H7 (cell line): ENCODE measurements at places on chromosomes 12 and 14. TPM values are rescaled to one million over a fixed set of nuclear protein-coding genes. Genes with fewer than 3 reads are reported as not detected.

GRCh38 chr12:57868851-57869268 is 22.3 kb upstream of the CTDSP2 start:
- DNase-seq = peak; percentile 73

GRCh38 chr14:102998393-102998792 is 59.0 kb downstream of the CDC42BPB start:
- no peak for DNase-seq

- no peak for DNase-seq
Measured at GRCh38 chr12:93438266-93439050, 3.3 kb downstream of the UBE2N start.

- DNase-seq = no peak
Measured at GRCh38 chr14:88612981-88613380, 50.1 kb downstream of the ZC3H14 start.

DNA sequence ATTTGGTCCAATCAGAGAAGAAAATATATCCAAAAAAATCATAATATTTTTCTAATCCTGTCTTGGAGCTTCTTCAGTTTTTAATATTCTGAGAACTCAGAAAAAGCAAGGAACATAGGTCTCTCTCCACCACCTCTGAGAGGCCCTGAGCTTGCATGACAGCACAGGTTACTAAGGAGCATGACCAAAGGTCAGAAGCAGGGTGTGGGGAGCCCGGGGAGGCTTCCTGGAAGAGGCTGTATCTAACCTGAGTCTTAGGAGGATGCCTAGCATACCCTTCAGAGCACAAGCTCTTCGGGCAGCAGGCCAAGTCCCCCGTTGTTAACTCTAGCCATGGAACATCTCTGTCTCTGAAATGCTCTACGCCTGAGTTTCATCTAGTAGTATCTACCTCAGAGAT is 15.7 kb upstream of the STON2 start:
- no peak for DNase-seq

- no peak for DNase-seq
Measured at GRCh38 chr14:51726166-51726899, 74.6 kb downstream of the FRMD6 start.

GRCh38 chr14:27730204-27730603 is 1036.4 kb upstream of the FOXG1 start:
- DNase-seq = no peak

DNA sequence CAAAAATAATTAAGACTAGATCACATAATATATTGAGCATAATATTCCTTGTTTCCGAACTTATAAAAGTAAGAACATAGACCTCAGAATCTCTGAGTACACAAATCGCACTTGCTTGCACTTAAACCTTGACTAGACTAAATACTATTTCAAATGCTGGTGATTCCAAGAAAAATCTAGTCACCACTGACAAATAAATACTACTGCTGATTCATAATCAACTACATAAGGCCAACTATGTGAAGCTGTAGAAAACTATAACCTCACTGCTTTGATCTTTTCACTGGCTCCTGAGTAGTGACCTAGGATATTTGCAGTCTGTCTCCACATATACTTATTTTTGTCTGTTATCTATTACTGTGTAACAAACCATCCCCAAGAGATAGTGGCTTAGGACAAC is 245.4 kb downstream of the DIO2 start:
- no peak for DNase-seq

DNA sequence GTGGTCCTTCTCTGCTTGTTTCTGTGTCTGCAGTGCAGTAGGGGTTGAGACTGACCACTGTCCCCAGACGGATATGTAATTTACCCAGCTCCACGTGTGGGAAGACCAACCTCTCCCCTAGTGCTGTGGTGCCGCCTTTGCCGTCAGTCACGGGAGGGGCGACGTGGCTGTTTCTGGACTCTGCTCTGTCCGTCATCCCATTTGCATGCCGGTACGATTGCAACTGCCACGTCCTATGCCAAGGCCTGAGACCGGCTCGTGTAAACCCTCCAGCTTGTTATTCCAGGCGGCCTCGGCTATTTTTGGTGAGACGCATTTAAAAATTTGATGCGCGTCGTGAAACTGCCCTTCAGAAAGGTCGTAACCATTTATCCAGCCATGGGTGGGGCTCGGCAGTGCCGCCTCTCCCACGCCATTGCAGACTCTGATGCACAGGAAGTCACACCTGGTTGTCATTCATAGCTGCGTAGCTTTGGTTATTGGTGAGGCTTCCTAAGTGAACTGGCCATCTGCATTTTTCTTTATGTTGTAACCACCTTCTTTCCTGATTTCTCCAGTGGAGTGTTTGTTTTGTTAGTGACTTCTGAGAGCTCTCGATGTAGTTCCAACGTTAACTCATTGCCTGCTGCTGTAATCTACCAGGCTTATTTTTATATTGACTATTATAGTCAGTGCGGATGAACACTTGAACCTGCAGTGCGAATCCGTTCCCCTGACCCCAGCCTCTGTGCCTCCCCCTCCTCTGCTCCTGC is 75.1 kb downstream of the ADGRD1 start:
- DNase-seq = no peak

DNA sequence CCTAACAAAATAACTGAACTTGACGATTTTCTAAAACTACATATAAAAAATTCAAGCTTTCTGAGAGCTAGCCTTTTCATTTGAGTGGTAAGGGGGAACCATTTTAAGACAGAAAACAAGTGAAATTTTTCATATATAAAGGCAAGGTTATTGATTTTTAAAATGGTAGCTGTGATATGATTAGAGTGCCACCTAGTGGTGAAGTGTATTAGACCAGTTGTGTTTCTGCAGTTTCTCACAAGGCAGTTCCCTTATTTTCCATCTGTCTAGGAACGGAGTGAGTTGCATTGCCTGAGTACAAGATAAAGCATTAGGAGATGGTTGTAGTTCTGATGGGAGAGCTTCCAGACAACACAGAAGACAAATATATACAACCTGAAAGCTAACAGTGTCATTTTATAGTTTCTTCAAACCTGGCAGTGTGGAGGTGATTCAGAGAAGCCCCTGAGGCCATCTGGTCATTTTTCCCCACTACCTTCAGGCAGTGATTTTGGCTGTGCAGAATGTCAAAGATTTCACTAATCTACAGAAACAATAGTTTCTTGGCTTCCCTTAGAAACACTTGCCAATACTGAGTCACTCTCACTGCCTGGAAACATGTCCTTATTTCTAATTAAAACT is 180.8 kb downstream of the C12orf50 start:
- DNase-seq = peak; percentile 6

DNA sequence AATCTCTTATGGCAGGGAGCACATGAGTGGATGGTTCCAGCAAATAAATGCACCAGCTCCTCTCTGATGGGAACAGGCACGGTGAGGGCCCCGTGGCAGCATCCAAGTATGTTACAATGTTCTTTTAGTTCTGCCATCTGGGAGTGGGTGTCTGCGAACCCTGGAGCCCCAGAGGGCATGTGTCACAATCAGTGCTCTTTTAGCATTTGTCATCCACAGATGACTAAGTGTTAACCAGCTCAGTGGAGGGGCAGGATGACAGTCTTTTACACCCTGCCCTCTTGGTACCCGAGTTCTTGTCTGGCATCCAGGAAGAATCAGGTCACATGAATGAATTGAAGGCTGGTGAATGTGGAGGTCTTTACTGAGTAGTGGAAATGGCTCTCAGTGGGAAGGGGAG is 560.4 kb upstream of the FLRT2 start:
- no peak for DNase-seq

DNA sequence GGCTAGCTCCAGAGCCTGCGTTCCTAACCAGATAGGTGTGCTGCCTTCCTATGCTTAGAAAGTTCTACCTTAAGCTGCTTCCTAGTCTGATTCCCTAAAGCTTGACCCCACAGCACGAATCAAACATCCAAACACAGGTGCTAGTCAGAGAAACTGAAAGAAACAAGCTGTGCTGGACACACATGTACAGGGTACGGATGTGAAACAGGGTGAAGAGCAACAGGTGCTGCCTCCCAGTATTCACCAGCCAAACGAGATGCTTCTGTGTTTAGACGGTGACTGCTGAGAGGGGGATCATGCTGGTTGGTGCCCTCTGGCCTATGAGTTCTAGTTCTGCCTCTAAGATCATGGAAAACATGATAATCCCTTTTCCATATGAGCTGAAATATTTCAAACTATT is 105.3 kb downstream of the GRIP1 start:
- DNase-seq = no peak

GRCh38 chr12:12470751-12471306 is 91.8 kb downstream of the DUSP16 start:
- no peak for DNase-seq

GRCh38 chr12:48631071-48631470 is 51.0 kb downstream of the KANSL2 start:
- DNase-seq = no peak

DNA sequence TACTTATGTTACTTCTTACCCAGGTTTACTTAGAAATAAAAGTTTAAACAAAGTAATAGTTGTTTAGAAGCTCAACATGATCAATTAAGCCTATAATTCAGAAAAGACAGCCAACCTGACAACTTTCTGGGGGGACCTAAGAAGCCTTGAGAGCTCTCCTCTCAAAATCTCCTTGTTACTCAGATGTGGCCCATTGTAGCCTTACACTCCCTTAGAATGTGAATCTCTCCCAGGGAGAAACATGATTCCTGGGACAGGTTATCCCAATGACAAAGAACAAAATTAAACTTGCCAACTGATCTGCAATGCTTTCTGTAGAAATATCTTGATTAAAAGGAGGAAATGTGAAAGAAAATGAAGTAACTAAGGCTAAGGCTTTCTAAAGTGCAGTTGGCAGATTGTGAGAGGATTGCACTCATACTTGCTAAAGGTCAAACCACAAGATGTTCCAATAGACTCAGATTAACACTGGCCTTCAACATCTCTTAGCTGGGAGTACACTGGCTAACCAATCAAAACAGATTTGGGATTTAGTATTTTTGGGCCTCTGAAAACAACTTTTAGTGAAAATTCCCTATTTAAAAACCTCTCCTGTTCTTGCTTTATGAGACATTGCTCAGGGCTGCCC is 72.3 kb upstream of the TMX1 start:
- DNase-seq = no peak

GRCh38 chr12:124737772-124738635 is 125.7 kb downstream of the SCARB1 start:
- no peak for DNase-seq

DNA sequence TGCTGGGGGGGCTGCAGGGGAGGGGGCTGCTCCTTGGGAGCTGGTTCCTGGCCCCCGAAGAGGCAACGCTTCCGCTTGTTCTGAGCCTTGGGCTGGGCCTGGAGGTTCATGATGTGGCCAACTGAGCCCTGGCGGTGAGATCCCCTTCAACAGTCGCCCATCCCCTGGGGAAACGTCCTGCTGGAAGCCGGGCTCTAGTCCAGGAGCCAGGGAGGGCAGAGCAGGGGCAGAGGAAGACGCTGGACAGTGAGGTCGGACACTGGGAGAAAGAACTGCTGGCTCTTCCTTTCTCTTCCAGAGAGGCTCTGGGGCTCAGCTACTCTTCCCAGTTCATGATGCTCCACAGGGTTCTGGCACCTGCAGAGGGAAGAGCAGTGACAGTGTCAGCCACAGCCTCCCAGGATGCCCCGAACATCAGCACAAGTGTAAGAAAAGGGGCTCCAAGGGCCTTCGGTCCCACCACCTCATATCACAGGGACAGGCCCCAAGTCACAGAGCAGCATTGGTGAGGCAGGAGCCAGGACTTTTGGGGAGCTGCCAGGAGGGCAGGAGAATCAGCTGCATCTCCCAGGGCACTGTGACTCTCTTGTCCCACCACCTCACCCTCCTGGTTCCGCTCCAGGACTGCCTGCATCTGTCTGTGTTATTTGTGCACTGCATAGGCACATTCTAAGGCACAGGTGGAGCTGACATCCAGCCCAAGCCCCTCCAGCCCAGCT is 25.9 kb upstream of the PNMA1 start:
- DNase-seq = no peak

- no peak for DNase-seq
Measured at GRCh38 chr12:91954747-91955146, 190.9 kb downstream of the BTG1 start.

SCYL2 gene
- total RNA-seq = 27.5 and 34.6 TPM in 2 replicates

CCDC177 gene
- 0.04 and 0.17 TPM in 2 replicates for total RNA-seq

KIF26A gene
- 59.2 and 61.0 TPM in 2 replicates for total RNA-seq

ACSM4 gene
- total RNA-seq = 1.9 and 10.9 TPM in 2 replicates

USP44 gene
- total RNA-seq = 102 and 142 TPM in 2 replicates

RAD51B gene
- total RNA-seq = 9.6 and 9.9 TPM in 2 replicates

MSRB3 gene
- total RNA-seq = 0.41 and 2.8 TPM in 2 replicates

KCNMB4 gene
- total RNA-seq = 22.2 and 24.0 TPM in 2 replicates

CLEC12A gene
- total RNA-seq = not detected in 2 replicates
